Stimulated activated CD4-positive, alpha-beta T cell treated with anti-CD3 and anti-CD28 coated beads, Interleukin-1b, Interleukin-23, amount 100 ng/mL, for 1 hour (primary cell): ENCODE measurements at places on chromosomes 1 and 21.

- DNase-seq, result no peak
Observed at GRCh38 chr1:7607097-7607496, 164.0 kb upstream of the VAMP3 start.

- DNase-seq, result no peak
Observed at GRCh38 chr1:177897998-177898654, 71.7 kb downstream of the SEC16B start.

GRCh38 chr1:34865981-34866761 lies 6.6 kb upstream of the SMIM12 start:
- DNase-seq, result peak; percentile 85

DNA sequence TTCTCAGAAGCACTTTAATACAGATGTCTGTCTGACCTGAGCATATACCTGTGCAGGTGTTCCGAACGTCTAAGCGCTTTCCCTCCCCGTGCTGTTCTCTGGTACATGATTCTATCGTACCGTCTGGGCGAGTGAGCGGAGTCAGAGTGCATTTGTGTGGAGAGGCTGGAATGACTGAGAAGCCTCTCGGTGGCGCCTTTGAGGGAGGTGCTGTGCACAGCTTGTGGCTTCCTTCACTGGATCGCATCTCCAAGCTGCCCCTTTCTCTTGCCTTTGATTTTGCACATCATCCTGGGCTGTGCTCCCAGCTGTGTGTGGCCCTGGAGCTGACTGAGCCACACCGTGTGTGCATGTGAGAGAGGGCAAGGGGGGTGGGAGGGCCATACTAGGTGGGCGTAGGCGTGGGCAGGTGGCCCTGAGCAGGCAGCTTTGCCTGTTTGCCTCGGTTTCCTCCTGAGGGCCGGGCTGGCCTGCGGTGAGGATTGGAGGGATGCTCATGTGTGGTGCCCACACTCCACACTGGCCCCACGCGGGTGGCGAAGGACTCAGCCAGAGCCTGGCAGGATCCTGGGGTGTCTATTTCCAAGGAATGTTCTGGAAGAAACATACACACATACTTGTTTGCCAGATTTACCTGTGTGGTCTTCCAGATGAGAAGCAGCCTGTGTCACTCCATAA lies 105.3 kb downstream of the ADARB1 start:
- no peak for DNase-seq

DNA sequence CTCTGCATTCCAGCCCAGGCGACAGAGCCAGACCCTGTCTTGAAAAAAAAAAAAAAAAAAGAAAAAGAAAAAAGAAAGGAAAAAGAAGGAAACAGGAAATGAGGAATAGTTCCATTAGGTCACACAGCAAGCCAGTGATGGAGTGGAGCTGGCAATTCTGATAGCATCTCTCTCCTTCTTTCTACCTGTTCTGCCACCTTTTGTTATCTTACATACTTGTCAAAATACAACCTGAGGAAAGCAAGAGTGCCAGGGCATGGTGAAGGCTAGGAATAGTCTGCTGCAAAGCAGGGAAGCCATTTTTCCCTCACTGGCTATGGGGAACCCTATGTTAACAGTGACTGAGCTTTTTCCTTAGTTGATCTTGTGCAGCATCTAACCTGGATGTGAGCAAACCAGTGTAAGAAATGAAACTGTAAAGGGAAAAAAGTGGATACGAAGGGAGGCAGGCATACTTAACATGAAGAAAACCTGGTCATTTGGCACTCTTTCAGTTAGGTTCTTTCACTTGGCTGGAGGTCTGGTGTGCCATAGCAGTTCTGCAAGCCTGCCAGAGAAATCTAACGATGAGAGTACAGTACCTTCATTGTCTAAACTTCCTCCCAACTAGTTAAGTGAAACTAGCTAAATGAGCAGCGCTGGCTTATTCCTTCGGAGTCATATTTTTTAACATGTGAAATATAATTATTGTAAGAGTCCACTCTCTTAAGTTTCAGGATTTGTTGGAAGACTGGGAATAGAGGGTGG lies 17.9 kb upstream of the THEM5 start:
- DNase-seq, result no peak

DNA sequence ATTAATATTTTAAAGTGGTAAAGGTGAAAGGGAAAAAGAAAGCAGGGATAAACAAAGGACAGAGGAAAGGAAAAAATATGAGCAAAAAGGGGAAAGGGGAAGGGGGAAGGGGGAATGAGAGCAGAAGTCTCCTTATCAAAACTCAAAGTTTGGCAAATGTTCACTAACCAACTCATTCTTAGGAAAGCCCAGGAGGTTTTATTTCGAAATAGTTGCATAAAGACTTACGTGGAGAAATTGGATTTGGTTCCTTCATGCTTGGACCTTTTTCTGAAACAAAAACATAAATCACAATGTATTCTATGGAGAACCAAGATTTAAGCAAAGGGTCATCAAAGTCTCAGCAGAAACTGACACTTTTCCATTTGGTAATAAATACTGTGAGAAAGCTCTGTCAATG lies 188.1 kb downstream of the TGFBR3 start:
- no peak for DNase-seq

- no peak for DNase-seq
Observed at GRCh38 chr1:212641956-212642355, 33.4 kb downstream of the ATF3 start.

DNA sequence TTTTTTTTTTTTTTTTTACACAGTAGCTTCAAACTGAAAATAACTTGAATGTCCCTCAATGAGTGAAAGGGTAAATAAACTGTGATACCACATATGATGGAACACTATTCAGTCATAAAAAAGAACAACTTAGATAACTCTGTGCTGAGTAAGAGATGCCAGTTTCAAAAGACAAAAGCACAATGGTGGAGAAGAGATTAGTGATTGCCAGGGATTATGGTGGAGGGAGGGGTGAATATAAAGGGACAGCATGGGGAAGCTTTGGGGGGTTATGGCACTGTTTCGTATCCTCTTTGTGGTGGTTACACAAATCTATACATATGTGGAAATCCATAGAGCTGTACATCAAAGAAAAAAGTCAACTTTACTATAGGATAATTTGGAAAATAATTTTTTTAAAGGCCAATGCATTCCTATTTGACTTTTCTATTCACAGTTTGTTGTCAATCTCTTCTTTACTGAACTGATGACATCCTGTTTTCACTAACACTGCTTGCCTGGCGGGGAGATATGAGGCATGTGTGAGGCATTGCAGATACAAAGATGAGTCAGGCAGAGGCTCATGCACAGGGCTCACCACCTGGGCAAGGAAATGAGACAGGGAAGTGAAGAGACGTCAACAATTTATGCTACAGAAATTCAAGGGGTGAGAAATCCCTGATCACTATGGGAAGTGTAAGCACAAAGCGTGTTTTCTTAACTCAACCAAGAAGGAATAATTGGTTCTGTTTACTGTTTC lies 302.7 kb downstream of the DUSP10 start:
- DNase-seq, result no peak

DNA sequence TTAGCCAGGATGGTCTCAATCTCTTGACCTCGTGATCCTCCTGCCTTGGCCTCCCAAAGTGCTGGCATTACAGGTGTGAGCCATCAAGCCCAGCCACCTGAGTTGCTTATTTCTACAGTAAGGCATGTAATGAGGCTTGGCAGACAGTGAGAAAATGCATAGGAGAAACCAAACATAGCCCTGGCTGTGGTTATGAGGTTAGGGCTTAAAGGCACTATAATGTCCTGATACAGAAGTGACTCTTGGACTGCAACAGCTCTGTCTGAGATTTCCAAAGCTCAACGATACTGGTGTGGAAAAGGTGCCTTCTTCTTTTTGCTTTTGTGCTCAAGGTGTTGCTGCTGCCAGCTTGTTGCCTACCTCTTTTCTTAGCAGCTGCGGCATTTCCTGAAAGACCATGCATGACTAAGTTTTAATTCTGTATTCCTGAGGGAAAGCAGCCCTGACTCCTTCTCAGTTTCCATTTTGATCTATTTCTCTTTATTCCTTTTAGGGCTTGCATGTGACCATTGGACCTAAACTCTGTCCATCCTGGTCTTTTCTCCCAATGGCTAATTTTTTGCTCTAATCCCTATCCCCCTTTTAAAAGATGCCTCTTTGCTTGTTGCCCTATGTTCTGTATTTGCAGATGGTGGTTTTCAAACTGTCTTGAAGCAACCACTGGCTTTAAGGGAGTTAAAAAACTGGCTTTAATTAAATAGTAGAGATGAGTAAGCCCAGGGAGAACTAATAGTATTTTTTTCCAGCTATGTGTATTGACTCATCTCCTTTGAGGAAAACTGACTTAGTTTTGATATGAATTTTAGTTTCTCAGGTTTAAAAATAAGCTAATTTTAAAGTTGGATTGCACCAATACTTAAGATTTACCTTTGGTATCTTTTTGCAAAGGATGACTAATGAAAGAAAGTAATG lies 70.3 kb downstream of the KIF1B start:
- no peak for DNase-seq

DNA sequence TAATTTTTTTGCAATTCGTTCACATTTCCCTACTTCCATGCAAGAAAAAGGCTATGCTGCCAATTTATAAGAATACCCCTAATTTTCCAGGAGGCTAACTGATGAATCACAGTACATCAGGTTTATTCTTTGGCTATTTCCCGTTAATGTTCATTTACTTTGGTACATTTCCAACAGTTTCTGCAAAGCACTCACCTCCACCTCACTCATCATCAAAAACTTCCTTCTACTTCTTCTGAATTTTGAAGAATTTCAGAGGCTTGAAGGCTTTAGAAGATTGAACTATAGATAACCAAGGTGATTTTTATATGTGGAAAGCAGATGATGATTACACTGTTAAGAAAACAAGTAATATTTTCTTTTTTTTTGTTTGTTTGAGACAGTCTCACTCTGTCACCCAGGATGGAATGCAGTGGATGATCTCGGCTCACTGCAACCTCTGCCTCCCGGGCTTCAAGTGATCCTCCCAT lies 60.5 kb upstream of the HP1BP3 start:
- no peak for DNase-seq

DNA sequence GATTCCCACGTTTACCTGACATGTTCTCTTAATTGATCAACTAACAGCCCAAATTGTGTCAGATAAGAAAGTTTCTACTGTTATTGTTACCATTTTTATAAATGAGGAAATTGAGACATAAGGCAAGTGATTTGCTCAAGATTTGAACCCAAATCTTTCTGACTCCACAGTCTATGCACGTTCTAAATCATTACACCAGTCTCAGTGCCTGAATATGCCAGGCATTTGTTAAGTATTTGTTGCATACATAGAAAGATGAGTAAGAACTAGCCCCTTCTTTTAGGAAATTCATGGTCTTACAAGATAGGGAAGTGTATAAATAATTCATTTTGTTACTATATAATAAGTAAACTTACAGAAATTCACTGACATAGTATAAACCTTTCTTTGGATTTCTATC lies 7.1 kb upstream of the CD101 start:
- DNase-seq, result no peak

GRCh38 chr1:78687315-78687714 lies 37.7 kb downstream of the IFI44 start:
- DNase-seq, result no peak

GRCh38 chr1:69491416-69491815 lies 76.3 kb upstream of the LRRC7 start:
- DNase-seq, result no peak

- DNase-seq, result no peak
Observed at GRCh38 chr1:223235091-223235490, 92.0 kb upstream of the TLR5 start.

DNA sequence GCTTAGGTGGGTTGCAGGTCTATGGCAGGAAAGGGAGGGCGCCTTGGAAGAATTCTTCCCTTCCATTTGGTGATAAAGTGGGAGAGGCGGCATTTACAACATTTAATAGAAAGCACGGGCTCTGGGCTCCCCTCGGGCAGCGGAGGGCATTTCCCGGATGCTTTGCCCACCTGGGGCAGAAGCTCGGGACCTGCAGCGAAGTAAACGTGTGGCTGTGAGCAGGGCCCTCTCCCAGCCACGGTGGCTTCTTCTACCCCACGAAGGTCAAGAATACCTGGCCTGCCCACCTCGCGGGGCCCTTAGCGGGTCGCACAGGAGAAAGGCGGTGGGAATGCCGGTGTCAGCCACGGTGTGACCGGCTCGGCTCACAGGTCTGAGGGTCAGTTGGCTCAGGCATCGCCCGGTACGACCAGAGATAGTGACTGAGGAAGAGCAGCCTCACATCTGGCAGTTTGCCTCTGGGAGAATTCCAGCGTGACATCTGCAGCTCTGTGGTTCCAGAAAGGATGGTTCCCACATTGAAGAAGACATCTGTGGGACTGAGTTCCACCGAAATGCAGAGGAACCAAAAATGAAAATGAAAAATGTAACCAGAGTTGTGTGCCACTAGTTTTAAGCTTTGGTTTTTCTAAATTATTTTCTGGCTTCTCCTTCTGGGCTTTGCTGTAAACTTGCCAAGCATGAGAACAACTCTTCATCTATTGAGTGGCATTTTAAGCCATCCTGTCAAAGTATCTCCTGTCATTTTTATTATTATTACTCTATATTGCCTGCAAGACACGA lies 720 bp upstream of the F3 start:
- no peak for DNase-seq

GRCh38 chr1:60569189-60569588 lies 495.6 kb upstream of the C1orf87 start:
- DNase-seq, result no peak

- no peak for DNase-seq
Observed at GRCh38 chr1:211332036-211332616, 5.5 kb downstream of the TRAF5 start.

DNA sequence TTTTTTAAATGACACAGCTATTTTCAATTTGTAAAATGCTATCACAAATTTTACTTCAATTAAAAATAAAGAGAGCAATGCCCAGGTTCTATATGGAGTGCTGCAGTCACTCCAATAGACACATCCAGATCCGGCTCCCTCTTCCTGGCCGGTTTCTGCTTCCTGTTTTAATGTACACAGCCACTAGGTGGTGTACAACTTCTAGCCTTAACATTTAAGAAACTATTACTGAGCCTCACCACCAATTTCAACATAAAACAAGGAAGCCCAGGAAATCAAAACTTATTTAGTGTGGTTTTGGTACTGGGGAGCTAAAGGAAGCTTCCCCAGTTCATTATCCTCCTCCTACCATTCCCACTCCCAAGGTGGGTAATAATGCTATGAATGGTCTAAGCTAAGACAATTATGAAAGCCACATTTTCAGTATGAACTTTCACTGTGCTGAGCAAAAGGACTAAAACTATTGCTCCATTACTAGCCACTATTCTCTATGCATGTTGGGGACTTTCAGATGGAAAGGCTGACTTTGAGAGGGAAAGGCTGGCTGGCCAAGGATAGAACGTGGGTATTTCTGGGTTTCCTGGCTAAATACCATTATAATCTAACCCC lies 25.5 kb upstream of the MTMR11 start:
- no peak for DNase-seq

DNA sequence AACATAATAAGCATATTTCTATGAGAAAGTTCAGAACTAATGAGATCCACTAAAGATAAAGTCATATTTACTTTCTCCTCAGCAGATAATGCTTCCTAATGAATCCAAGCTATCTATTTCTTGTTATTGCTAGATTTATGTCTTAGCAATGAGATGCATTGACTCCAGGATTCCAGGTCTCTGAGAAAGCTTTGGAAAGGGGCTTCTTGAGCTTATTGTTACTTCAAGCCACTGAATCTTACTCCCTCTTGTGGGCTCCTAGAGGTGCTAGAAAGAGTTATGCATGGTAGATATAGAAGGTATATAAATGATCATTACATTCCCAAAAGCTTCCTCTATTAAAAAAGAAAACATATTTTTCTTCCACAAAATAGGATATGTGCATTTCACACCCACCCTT lies 246.4 kb upstream of the ADAMTS5 start:
- no peak for DNase-seq

- DNase-seq, result no peak
Observed at GRCh38 chr1:169110689-169111447, 4.4 kb downstream of the ATP1B1 start.

GRCh38 chr1:19597496-19598309 lies 46.4 kb upstream of the NBL1 start:
- no peak for DNase-seq

- no peak for DNase-seq
Observed at GRCh38 chr1:92992877-92993276, 31.6 kb upstream of the DIPK1A start.
